Hematopoietic multipotent progenitor cell treated with erythropoietin and hydrocortisone succinate and interleukin-3 and kit ligand, for 8 days (in vitro differentiated cells): ENCODE measurements at places on chromosomes 4 and X.

DNA sequence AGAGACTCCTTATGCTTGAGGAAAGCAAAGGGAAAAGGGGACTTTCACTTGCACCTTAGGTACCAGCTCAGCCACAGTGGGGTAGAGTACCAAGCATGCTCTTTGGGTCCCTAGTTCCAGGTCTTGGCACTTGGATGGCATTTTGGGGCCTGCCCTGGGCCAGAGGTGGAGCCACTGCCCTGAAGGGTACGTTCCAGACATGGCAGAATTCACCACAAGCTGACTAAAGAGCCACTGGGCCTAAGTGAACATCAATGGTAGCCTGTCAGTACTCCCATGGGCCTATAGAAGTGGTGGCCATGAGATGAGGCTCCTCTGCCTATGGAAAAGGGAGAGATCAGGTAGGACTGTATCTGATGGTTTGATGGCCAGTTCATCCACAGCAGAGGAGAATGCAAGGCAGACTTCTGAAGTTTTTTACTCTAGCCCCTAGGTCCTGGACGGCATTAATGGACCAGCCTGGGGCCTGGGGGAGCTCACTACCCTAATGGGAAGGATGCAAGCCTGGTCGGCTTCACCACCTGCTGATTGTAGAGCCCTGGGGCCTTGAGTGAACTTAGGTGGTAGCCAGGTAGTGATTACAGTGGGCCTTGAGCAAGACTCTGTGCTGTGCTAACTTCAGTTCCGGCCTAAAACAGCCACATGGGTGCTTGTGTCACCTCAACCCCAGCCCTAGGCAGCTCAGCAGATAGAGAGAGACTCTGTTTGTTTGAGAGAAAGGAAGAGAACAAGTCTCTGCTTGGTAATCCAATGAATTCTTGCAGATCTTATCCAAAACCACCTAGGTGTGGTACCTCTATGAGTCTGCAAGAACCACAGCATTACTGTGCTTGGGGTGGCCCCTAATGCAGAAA lies 19.8 kb upstream of the HSFX4 start:
- DNase-seq = no peak

GRCh38 chr4:48748949-48749596 lies 31.0 kb downstream of the FRYL start:
- no peak for DNase-seq

- no peak for DNase-seq
Measured at GRCh38 chr4:171719691-171720090, 93.5 kb upstream of the GALNTL6 start.

- no peak for DNase-seq
Measured at GRCh38 chr4:75429208-75429607, 85.0 kb downstream of the RCHY1 start.

DNA sequence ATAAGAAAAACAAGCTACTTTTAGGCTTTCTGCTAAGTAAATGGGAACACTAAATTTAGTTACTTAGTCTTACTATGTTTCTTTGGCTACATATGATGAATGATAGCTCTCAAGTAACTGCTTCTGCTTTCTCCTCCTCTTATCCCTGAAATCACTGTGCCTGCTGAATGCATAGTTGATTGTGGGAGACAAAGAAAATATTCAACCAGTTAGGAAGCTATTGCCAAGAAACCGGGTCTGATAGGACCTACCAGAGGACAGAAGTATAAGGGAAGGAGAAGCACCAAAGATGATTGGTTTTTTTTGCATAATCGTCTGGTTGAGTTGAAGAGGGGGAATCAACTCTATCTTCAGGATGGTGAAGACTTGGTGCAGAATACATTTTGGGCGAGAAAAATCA lies 28.0 kb upstream of the NDUFC1 start:
- DNase-seq = no peak

DNA sequence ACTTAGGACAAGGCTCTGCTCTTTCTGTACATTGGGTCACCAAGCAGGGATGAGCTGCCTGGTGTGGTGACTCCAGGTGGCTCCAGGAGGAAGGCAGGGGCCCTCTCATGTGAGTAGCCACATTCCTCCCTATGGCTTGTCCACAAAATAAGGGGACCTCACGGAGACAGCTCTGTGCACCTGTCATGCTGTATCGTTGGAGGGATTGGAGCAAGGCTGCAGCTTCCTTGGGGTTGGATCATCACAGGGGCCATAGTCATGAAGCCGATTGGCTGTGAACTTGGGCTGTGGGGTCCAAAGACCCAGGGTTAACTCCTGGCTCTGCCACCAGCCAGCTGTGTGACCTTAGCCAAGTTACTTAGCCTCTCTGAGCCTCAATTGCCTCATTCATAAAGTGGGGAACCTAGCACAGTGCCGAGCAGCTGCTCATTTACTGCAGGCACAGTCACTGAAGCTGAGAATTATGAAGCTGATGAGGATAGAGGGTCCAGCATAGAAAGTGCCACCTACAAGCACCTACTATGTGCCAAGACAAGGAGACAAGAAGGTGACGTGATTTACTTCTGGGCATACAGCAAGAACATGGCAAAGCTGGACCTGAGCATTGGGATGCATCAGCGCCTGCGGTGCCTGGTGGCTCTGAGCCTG lies 11.8 kb upstream of the KIAA0232 start:
- no peak for DNase-seq
